NAMALWA (cell line): ENCODE measurements at places on chromosomes 3 and 15.

DNA sequence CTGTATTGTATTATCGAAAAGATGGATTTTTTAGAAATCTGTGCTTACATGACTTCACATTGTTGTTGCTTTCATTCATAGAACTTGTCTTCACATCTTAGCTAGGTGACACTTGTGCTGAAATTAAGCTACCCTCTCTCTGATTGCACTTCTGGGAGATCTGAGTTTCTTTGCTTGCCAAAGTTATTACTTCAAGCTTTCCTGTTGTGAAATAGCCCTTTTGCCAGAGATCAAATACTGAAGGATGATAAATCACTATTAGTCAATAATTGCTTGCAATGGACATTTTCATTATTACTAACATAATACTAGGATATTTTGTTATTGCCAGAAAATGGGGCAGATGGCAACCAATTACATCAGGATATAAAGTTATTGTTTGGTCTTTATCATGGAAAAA, 34.7 kb downstream of the PIK3CA start:
- no peak for DNase-seq

GRCh38 chr3:134279466-134279865, 28.8 kb upstream of the RYK start:
- DNase-seq = no peak

DNA sequence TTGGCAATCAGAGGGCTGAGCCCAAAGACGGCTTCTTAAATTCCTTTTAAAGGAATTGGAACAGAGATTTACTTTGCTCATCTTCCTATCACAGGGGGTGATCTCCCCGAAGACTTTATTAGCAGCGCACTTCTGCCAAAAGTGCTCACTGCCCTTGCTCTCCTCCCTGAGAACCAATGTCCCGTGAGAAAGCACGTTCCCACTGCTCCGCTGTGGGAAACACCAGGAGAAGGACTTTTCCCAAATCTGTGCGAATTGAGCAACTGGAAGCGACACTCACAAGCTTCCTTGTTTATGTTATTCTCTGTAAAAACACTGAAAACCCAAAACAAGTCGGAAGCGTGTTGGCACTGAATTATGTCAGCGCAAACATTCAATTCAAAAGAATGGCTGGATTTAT, 670.8 kb upstream of the NR2F2 start:
- no peak for DNase-seq

DNA sequence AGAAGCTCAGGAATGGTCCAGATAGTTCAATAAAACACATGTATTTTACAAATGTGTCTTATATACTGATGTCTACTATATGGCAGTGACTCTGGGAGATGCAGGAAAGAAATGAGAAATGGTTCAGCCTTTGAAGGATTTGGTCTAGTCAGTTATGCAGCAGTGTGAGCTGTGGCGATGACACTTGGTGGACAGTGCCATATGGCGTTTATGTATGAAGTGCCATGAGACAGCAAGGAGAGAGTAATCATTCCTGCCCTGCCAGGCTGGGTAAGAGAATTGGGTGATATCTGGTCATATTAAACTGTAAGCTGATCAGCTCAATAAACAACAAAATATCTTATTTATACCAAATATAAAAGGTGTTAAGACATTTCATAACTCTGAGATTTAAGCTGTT, 47.6 kb upstream of the ANP32A start:
- DNase-seq = no peak

- peak; percentile 6 for DNase-seq
These were observed 1.5 kb downstream of the ARHGEF3 start for GRCh38 chr3:56800130-56800831.

- no peak for DNase-seq
These were observed 929.2 kb upstream of the CFAP20DC start for GRCh38 chr3:59978979-59979378.

DNA sequence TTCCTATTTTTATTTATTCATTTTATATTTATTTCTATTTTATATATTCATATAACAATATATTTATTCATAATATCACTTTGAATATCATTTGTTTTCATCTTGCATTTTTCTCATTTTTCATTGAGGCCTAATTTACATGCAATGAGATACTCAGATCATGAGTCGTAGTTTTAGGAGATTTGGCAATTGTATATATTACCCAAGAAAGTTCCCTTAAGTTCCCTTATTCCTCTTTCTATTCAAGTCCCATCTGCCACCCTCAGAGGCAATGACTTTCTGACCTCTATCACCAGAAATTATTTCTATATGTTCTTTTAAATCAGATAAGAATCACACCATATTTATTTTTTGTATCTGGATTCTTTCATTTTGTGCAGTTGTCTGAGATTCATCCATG, 329.1 kb upstream of the TPRG1 start:
- DNase-seq = no peak

- DNase-seq = no peak
These were observed 2.9 kb downstream of the MUC4 start for GRCh38 chr3:195808741-195809290.

DNA sequence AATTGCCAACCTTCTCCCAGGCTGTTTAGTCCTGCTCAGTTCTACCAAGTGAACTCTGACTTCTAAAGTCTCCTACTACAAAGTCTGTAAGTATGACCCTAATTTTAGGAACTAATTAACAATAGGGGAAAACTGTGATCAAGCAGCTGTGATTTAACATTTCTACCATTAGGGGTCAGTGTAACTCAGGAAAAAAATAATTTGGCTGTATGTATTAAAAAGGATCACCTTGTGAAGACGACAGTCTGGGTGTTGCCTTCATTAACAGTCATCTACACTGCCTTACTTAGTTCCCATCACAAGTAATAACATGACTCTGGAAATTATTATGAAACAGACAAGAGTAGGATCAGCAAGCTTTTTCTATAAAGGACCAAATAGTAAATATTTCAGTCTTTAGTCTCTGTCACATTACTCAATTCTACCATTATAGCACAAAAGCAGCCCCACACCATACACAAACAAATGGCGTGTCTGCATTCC, 4.2 kb upstream of the NPHP3 start:
- peak; percentile 86 for DNase-seq

- no peak for DNase-seq
These were observed 60.7 kb downstream of the IMPG2 start for GRCh38 chr3:101259485-101260341.

GRCh38 chr15:57152666-57153539, 223.4 kb upstream of the CGNL1 start:
- no peak for DNase-seq

GRCh38 chr3:174529298-174529697, 329.8 kb upstream of the NAALADL2 start:
- DNase-seq = peak; percentile 11

DNA sequence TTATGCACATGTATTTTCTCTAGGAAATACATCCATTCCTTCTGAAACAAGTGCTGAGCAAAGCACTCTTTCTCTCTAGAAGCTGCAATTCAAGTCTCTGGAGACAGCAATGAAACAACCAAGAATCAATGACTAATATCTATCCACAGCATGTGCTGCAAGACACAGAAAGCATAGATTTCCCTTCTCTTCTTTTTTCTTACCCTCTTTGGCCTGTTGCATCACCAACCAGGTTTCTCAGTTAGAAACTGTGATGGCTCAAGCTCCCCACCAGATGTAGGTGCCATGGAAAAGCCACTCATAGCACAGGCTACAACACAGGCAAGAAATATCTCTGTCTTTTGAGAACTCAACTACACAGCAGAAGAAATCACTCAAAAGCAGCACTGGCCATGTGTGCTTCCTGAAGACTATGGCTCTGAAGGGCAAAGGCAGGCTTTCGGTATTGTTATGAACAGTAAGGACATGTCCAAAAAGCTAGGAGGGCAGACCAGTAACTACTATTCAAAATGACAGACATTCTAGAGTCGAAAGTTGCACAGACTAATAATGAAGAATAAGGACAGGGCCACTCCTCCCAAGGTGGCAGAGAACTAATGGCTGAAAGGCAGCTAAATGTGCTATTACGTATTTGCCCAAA, 15.5 kb downstream of the ZDHHC3 start:
- DNase-seq = no peak

GRCh38 chr3:65402597-65402996, 636.1 kb downstream of the MAGI1 start:
- DNase-seq = no peak

DNA sequence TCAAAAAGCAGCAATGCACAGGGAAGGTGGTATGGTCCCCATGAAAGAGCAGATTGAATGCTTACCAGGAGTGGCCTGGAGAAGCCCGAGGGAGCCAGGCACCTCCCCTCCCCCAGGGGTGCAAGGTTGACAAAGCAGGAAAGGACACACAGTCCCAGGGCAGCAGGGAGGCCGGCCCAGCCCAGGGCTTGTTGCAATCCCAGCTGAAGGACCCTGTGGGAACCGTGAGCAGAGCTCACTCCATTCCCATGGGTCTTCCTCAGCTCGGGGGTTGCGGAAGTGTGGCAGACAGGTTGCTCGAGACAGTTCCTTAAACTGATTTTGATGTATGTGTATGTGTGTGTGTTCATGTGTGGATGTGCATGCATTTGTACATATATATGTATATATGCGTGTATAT, 15.8 kb downstream of the UROC1 start:
- peak; percentile 20 for DNase-seq

GRCh38 chr3:10697918-10698317, 118.1 kb upstream of the SLC6A11 start:
- DNase-seq = peak; percentile 27

DNA sequence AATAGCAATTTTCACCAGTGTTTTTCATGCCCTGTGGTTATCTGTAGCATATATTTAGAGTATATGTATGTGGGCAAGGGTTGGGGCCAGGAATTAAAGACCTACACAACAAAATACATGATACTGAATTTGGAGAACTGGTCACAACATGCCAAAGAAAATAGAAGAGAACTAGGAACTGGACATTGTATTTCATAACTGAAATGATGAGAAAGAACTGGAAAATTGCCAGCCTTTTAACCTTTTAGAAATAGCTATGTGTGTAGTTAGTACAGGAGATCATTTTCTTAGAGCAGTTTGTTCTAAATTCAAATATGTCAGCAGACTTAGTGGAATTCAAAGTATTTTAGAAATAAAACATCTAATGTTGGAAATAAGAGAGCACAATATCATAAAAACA, 227.1 kb upstream of the CGNL1 start:
- no peak for DNase-seq

DNA sequence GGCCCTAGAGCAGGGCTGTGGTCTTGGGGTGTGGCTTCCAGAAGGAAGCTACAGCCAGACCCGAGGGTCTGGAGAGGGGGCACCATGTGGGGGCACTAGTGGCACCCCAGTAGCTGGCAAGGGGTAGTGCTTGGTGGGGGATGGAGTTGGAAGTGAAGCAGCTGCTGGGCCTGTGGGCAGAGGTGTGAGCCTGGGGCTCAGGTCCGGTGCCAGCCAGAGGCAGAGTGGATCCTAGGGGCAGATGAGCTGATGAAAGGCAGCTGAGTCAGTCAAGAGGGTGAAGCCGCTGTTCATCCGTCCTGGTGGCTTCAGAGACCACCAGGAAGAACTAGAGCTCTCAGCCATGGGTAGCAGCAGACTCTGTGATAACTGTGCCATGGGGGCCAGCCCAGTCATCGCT, 172.6 kb downstream of the TBC1D2B start:
- no peak for DNase-seq

DNA sequence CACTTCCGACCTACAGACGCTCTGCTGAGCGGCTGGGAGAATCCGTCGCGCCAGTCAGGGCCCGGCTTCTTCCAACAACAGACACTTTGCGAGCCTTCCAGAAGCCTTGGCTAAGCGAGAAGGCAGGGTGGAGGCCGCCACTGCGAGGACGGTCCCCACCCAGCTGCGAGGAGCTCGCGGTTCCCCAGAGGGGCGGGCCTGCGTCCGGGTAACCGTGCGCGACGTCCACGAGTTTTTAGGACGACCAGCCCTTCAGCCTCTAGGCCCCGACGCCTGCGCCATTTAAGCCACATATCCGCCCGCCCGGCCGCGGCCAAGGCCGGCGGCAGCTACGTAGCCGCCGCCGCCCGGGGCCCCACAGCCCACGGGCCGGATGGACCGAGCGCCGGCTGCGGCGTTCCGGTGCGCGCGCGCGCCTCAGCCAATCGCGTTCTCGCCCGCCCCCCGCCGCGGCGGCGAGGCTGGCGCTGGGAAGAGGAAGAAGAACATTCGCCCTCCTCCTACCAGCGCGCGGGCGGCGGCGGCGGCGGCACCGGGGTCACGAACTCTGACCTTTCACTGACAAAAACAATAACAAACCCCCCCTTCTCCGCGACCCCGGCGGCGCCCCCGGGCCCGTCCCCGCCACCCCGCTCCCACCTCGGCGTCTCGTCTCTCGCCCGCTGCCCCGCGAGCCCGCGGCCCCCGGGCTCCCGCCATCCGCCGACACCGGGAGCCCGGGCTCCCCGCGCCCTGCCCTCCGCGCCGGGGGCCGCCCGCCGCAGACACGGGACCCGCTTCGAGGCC, at the start of gene NR2C2:
NR2C2 (plus strand) TSS at position 484 of the 786 bp plus-strand sequence. CDS start 56,332 bp downstream, outside the sequence.
- DNase-seq = peak; percentile 86

DNA sequence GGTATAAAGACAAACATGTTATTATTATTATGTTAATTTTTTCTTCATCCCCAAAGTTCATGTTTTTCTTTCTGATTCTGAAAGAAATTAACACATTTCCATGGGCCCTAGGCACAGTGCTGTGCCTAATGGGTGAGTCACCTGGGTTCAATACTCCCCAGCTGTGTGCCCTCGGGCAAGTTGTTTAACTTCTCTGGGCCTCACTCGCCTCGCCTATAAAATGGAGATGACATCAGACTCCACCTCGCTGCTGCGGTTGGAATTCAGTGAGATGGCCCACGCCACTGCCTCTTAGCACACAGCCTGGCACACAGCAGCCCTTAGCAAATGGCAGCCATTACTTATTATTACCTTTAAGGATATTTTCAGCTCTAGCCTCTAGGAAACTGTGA, 22.6 kb downstream of the DNASE1L3 start:
- no peak for DNase-seq

DNA sequence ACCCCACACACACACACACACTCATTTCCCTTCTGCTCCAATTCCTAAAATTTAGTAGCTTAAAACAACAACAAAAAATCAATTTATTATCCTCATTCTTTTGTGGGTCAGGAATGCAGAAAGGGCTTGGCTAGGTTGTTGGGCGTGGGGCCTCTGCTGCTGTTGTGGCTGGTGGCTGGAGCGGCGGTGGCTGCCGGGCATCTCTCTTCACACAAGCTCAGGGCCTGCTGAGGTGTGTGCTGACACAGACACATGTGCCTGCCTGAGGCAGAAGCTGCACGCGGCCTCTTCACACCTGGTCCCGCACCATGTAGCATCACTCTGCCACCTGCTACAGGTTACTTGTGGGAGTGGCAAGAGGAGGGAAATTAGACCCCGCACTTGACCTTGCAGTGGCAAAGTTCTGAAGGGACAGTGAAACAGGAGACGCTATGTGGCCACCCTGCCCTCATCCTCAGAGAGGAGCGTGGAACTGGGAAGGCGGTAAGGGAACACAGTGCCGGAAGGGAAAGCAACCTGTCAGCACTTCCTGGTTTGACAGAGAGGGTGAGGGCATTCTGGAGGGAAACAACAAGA, 64.0 kb upstream of the PRR20G start:
- no peak for DNase-seq
